ENCODE measurements at places on chromosomes 4 and X.

DNA sequence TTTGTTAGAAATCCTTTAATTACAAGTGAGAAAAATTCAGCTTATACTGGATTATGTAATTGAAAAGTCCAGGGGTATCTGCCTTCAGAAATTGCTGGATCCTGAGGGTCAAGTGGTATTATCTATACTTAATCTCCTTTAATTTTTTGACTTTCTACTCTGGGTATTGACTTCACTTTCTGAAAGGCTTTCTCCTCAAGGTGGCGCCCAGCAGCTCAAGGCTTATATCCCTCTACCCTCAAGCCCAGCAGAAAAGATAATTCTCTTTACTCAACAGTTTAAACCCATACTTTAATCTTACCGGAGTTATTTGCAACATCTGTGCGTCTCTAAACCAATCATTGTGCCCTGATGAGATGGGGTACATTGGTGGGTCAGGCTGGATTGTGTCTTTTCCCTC, 129.5 kb downstream of the LARP7 start:
- DNase-seq: peak; percentile 49

- DNase-seq: peak; percentile 28
Observed at GRCh38 chrX:47697181-47697580, 38.2 kb upstream of the UXT start.

DNA sequence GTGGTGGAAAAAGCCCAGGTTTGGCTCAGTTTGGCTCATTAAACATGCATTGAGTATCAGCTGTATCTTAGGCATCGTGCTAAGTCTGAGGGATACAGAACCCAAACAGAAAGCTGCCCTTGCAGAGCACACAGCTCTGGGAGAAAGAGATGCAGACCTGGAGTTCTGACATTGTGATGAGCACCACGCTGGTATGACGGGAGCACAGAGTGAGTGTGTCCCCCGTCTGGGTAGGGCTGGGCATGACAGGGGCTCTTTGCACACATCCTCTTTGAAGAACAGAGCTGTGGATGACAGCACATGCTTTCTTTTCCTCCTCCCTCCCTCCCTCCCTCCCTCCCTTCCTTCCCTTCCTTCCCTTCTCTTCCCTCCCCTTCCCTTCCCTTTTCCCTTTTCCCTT, 52.2 kb downstream of the CLCN4 start:
- no peak for DNase-seq

DNA sequence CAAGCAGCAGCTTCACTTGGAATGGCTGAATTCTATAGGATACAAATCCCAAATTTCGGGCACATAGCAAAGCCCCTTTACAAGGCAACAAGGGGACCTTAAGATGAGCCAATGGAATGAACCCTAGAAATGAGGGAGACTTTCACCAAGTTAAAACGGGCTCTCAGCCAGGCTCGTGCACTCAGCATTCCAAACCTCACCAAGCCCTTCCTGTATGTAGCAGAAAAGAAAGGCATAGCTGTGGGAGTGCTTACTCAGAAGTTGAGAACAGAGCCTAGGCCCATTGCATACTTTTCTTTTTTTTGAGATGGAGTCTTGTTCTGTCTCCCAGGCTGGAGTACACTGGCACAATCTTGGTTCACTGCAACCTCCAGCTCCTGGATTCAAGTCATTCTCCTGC, 10.8 kb upstream of the HERC5 start:
- DNase-seq: peak; percentile 54

- no peak for DNase-seq
Observed at GRCh38 chr4:169201222-169202144, 69.3 kb downstream of the SH3RF1 start.

DNA sequence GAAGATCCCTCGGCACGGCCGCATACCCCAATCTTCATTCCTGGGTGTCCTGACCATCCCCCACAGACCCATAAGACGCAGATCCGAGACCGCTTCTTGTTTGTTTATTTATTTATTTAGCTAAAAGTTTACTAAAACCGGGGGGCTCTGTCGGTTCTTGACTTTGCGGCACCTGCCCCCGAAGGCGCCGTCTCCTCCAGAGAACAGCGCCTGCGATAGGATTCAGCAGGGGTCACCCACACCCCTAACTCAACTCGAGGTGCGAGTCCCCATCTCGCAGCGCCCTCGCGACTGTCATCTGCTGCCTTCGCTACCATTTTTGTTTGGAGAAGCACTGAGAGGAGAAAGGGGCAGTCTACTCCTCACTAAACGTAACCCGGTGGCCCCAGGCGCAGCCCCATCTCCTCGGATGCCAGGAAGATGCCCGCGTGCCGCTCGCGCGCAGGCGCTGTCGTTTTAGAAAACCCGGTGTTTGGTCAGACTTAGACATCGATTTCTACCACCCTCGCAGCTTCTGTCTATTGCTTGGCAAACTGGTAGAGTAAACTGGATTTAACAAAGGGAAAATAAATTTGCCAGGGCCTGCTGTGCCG, 18.9 kb upstream of the GPR101 start:
- DNase-seq: no peak

- DNase-seq: peak; percentile 29
Observed at GRCh38 chr4:26746802-26747213, 113.8 kb upstream of the STIM2 start.

DNA sequence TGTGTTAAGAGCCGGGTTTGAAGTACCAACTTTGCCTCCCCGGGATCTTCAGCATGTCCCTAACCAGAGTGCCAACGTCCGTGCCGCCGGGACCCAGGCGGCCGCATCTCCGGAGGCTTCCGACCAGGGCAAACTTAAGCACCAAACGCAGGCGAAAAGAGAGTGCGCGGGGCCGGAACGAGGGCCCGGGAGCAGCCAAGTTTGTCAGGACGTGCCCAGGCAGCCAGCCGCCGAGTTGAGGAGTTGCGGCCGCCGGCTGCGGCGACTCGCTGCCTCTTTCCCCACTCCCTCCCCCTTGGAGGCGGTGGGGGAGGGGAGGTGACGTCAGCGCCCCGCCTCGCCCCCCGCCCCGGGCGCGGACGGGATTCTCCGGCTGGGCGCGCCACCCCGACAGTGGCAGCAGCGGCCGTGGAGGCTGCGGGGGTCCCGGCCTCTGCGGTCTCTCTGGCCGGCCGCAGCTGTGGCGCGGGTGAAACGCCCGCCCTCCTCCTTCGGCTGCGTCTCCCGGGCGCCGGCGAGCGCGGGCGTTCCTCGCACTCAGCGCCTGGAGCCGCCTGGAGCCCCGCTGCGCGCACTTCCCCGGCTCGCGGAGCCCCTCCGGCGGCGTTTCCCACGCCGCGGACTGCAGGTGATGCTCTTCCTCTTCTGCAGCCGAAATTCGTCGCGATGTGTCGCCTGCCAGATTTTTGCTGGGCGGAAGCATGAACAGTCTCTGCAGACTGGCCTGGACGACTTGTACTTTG, 2.9 kb upstream of the FAT1 start:
- DNase-seq: peak; percentile 92

GRCh38 chr4:35643661-35644060, 600.7 kb downstream of the ARAP2 start:
- DNase-seq: no peak

GRCh38 chr4:53920116-53920515, 144.3 kb downstream of the CHIC2 start:
- DNase-seq: peak; percentile 87

DNA sequence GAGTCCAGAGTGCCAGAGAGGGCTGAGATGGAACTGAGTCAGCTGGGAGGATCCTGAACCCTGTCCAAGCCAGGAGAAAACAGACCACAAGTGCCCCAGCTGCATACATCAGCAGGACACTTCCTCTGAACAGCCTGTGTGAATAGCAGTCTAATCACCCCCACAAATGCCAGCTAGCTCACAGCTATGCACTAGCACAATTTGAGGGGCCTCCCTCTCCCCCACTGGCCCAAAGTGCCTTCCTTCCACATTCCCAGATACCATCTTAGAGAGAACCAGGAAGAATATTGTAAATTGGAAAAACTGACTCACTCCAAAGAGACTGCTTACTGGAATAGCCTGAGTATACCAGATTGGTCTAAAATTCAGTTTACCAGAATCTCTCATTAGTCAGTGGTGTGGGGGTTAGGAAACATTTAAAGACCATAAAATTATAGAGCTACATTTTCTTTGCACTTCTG, 292.6 kb upstream of the KLF3 start:
- no peak for DNase-seq

- no peak for DNase-seq
Observed at GRCh38 chr4:150130933-150131332, 52.7 kb downstream of the DCLK2 start.

DNA sequence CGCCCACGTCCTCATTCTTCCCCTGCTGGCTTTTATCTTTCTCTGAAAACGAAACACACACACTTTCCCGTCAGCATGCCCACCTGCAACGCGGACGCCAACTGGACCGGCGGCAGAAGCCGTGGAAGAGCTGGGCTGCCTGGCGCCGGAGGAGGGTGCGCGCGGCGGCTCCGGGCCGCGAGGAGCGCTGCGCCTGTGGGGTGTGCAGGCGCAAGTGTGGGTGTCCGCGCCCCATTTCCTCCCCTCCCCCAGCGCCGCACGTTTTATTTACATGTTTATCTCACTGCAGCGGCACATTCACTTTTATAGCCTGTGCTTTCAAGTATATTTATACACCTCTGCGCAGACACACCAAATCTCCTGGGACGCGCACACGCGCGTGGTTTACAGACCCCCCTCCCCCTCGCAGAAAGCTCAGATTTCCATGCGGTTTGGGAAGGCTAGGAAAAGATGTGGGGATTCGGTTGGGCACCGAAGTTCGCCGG, 1.5 kb downstream of the PITX2 start:
- DNase-seq: no peak

DNA sequence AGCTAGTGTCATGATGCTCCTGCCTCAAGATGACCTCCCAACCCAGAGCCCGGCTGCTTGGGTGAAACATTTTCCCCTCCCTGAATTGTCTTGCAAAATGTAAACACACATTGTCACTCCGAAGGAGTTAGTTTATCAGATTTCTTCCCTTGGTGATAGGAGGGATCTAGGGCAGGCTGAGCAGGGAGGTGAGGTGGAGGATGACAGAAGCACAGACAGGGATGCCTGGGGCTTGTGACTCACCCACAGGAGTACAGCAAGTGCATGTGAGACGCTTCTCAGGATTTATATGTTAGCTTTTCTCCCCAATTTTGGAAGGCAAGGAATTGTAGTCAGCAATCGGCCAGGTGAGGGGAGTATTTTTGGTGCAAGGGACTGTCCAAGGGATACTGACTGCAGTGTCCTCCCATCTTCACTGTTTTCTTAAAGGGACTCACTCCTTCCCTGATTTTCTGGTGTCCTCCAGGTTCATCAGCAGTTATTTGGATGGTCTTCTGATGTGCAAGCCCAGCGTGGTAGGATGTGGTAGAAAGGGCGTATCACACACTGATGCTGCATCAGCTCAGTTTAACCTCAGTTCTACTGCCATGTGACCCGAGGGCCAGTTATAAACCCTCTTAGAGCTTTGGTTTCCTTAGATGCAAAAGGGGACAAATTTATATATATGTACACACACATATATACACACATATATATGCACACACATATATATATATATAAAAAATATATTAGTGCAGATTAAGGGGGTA, 46.2 kb upstream of the IGFBP7 start:
- DNase-seq: peak; percentile 86

GRCh38 chr4:2811830-2812611, 19.1 kb downstream of the SH3BP2 start:
- no peak for DNase-seq

All from epithelial cell of esophagus (primary cell).